Activated CD8-positive, alpha-beta memory T cell treated with anti-CD3 and anti-CD28 coated beads for 24 hours (primary cell): ENCODE measurements at places on chromosomes 11 and 22.
A peak's percentile ranks its signal among the peaks of the same experiment; 100 is the strongest.

GRCh38 chr11:121592708-121593107 lies 139.9 kb upstream of the SORL1-AS1 start:
- DNase-seq, result no peak

- DNase-seq, result no peak
These were observed 62.0 kb downstream of the YAP1 start for GRCh38 chr11:102172127-102172848.

- no peak for DNase-seq
These were observed 79.3 kb downstream of the MICAL2 start for GRCh38 chr11:12189543-12190235.

GRCh38 chr11:125375146-125375545 lies 120.9 kb downstream of the FEZ1 start:
- no peak for DNase-seq

DNA sequence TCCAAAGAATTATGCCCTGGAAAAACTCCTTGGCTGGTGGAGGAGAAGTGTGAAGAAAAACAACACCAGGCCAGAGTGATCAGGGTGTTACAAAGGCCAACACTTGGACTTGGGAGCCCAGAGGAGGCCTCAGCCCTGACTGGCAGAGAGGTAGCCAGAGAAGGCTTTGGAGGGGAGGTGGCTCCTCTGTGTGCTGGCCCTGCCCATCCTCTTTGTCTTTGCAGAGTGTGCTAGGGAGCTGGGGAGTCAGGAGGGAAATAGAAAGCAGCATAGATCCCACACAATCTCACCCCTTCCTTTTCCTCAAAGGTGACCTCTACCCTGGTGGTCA lies 12.0 kb upstream of the P2RY6 start:
- DNase-seq, result peak; percentile 33

DNA sequence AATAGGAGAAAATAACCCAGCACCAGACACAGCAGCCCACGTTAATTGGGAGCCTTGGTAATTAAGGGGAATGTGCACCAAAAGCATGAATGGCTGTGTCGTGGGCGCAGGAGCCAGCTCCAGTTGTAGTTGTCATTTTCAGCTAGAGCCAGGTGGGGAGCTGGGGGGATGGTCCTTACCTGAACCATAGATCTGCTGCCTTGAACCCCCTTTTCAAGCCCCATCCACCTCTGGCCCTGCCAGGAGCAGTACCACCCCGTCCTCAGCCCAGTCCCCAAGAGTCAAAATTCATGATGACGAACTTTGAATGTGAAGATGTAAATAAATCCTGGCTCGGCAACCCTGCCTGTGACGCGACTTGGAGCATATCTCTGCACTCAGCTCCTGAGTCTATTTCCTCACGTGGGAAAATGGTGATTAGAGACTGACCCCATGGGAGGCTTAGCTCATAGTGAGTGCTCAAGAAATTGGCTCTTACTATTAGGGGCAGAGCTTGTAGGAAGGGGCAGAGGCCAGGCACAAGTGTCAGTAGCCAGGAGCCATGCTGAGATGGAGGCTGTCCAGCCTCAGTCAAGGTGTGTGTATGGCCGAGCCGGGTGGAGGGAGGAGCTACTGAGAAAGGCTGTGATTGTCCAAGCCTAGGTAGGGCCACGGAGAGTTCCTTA lies 794 bp upstream of the FXYD6 start:
- peak; percentile 51 for DNase-seq

DNA sequence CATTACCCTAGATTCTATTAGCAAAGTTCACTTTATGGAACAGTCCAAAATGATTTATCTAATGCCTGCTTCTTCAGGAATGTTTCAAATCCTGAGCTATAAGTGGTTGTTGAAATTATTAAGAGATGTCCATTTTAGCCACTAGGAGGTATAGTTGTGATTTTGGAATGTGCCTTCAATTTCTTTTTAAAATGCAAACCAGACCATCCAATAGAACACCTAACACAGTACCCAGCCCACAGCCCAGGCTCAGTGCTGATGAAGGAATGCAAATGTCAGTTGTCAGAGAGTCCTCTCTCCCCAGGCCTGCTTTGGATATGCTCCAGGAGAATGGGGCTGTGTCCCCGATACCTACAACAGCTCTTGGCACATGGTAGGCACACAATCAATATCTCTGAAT lies 85.8 kb upstream of the E2F8 start:
- no peak for DNase-seq

GRCh38 chr22:21933910-21934309 lies 18.7 kb downstream of the PPM1F start:
- DNase-seq, result no peak

DNA sequence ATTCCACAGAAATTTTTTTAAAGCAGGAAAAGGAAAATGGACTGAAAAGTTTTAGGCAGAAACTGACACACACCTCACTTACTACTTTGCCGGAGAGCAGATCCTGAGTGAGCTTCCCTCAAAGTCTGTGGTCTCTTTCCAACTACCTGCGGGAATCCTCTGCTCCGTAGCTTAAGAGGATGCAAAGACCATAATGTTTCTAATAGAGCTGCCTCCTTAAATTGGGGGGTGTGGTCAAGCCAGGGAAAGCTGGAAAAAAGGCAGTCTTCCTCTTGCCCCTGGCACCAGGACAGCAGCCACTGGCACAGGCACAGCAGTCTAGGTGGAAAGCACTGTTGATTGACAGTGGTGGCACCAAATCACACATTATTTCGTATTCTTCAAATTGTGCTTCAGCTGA lies at the start of gene ETS1:
ETS1 (minus strand) TSS at position 144 of the 400 bp plus-strand sequence. CDS start 14,428 bp downstream, outside the sequence.
- DNase-seq, result no peak

GRCh38 chr22:46008291-46008690 lies 31.3 kb upstream of the WNT7B start:
- no peak for DNase-seq

DNA sequence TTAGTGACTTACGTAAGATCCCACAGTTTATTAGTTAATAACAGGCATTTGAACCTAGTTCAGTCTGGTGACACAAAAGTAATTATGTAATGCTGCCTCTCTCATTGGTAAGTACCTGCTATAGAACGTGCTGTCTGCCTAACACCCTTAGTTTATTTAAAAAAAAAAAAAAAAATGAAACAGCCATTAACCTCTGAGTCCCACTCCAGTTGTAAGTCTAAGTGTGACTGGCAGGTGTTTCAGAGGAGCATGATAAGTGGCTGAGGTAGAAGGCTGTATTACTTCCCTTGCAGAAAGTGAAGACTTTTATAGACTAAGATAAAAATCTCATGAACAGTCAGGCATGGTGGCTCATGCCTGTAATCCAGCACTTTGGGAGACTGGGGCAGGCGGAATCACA lies 140.5 kb downstream of the TRIM44 start:
- DNase-seq, result no peak

GRCh38 chr11:34068111-34068510 lies 16.6 kb downstream of the CAPRIN1 start:
- DNase-seq, result no peak

DNA sequence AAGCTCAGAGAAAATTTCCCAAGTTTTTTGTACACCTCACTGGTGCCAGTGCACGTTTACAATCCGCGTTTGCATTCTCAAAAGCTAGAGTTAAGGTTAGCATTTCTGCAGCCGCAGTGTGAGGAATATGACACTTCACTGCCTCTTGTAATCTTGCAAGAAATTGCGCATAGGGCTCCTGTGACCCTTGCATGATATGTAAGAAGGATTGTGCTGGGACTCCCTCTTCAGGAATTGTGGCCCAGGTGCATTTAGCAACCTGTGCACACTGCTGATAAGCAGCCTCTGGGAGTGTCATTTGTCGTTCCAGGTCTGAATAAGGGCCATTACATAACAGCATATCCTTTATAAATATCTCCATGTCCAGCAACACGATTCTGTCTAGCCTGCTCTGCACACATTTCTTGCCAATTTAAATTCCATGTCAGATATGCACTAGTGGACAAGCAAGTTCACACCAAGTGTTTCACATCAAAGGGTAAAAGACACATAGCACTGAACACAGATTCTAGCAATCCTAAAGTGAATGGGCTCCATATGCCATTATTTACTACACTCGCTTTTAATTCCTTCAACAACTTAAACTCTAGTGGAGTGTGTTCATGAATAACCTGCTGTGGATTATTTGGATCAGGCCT lies 69.2 kb upstream of the INCENP start:
- DNase-seq, result no peak

- DNase-seq, result no peak
These were observed 119.6 kb downstream of the TENM4 start for GRCh38 chr11:79321263-79321662.

GRCh38 chr11:17781221-17781620 lies 46.6 kb downstream of the KCNC1 start:
- DNase-seq, result no peak

- DNase-seq, result no peak
These were observed 22.3 kb downstream of the ARHGAP42 start for GRCh38 chr11:100709233-100709957.

GRCh38 chr22:47196166-47196849 lies 433.9 kb downstream of the TBC1D22A start:
- DNase-seq, result peak; percentile 41

GRCh38 chr22:22536916-22537315 lies 16.8 kb upstream of the ZNF280A start:
- no peak for DNase-seq

- DNase-seq, result no peak
These were observed 25.8 kb downstream of the LAYN start for GRCh38 chr11:111566324-111566723.

GRCh38 chr11:94494126-94494680 lies 419 bp downstream of the ANKRD49 start:
- no peak for DNase-seq

GRCh38 chr11:118522571-118523072 lies 4.7 kb upstream of the TTC36 start:
- no peak for DNase-seq

GRCh38 chr22:24474649-24475255 lies 20.4 kb upstream of the UPB1 start:
- no peak for DNase-seq

GRCh38 chr22:25482091-25482760 lies 82.2 kb upstream of the GRK3 start:
- no peak for DNase-seq

DNA sequence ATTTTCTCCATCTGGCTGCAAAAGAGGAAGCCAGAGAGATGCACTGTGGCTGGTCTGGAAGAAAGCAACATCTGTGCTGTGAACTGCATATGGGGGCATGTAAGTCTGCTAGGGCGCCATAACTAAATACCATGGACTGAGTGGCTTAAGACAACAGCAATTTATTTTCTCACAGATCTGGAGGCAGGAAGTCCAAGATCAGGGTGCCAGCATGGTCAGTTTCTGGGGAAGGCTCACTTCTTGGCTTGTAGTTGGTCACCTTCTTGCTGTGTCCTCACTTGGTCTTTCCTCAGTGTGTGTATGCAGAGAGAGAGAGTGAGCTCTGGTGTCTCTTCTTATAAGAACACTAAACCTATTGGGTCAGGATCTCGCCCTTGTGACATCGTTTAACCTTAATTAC lies 34.9 kb upstream of the POLD3 start:
- no peak for DNase-seq

DNA sequence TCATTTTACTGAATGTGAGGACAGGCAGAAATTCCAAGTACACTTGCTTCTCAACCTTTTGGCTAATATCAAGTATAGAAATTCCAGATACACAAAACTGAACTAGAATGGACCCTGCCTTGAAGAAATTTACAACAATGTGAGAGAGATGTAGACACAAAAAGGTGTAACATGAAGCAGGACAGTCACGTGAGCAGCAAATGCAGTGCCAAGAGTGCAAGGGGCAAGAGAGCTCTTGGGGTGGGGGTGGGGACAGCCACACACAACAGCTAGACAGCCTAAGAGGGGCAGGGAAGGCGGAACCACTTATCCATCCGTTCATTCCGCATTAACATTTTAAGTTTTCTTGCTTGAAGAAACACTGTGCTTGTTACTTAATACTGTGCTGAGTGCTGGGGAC lies 28.9 kb downstream of the PLEKHA7 start:
- DNase-seq, result no peak

DNA sequence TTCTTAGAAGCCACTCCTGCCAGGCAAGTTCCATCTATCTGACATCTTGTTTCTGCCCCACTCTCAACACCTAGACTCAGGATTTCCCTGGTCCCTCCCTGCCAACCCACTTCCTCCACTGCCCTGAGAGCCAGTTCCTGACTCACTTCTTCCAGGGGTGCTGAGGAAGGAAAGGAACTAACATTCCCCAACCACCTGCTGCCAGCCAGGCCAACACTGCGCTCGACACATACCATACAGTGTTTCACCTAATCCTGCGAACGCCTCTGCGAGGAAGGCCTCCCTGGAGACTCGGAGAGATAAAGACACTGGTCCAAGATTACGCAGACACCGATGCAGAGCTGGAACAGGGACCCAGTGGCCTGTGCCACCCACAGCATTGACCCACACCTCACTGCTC lies 40.2 kb downstream of the MICAL3 start:
- no peak for DNase-seq

DNA sequence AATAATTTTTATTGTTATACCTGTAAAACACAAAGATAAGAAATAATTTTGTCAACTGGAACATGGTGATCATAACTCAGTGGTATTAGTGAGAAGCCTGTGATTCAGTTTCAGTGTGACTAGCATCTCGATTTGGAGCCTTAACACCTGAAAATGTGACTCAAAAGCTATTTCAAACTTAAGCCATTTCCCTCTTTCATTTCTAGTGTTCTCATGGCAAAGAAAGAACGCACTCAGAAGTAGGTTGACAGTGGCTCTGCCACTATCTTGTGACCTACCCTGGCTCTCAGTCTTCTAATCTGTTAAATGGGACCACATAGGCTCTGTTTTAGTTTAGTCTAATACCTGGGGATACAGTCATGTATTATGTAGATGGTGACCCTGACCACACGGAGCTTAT lies 62.7 kb downstream of the ISX start:
- DNase-seq, result no peak

DNA sequence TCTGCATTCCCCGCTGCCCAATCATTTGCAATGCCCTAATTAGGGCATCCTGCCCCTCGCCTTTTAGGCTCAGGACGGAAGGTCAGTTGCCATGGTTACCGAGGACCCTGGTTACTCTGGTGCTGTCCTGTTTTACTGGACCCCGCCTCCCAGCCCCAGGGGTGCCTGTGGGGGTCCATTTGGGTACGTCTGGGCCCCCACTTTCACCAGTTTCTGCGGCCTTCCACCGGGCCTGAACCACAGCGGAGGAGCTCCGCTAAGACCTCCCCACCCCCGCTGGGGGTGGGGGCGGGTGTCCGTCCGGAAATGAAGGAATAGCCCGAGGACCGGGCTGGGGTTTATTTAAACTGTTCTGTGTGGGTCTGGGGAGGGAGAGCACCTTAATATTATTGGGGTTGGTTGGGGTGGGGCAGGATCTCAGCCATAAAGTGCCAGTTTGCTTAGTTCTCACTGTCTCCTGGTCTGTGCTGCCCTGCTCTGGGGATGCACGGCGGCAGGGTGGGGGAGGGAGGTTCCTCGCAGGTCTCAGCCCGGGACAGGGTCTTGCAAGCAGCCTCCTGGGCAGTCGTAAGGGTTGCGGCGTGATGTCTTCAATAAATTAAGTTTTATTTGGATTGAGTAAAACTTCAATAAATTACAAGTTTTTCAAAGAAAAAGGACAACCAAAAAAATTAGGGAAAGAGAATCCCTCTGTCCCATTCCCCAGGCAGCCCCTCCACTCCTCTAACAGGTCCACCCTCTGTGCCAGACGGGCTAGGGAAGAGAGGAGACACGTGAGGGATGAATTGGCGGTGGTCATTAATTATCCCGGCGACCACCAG lies 5.3 kb downstream of the PHOX2A start:
- peak; percentile 54 for DNase-seq
